A172 (cell line): ENCODE measurements at places on chromosomes 6 and 20.

DNA sequence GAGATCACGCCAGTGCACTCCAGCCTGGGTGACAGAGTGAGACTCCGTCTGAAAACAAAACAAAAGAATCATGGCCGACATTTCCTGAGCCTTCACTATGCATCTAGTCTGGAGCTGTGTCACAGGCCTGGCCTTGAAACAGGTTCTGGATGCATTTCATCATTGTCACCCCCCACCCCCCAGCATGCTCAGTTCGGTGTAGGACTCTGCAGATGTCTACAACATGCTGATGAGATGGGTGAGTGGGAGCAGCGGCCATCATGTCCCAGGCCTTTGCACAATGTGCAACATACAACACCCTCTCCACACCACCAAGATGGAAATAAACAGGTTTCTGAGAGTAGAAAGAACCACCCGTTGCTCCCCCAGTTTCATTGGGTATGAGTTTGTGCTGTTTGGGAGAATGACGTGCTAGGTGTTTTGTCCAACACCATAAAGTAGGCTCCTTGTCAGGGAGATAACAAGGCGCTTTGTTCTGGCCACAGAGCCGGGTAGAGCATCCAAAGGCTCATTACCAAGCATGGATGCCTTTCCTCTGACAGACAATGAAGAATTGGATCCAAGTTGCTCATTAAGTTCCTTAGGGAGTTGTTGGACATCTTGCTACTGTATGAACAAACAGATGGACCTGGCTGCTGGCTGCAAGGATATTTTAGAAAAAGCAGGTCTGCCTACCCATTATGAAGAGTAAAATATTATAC is 22.1 kb downstream of the SNHG17 start:
- no peak for DNase-seq

DNA sequence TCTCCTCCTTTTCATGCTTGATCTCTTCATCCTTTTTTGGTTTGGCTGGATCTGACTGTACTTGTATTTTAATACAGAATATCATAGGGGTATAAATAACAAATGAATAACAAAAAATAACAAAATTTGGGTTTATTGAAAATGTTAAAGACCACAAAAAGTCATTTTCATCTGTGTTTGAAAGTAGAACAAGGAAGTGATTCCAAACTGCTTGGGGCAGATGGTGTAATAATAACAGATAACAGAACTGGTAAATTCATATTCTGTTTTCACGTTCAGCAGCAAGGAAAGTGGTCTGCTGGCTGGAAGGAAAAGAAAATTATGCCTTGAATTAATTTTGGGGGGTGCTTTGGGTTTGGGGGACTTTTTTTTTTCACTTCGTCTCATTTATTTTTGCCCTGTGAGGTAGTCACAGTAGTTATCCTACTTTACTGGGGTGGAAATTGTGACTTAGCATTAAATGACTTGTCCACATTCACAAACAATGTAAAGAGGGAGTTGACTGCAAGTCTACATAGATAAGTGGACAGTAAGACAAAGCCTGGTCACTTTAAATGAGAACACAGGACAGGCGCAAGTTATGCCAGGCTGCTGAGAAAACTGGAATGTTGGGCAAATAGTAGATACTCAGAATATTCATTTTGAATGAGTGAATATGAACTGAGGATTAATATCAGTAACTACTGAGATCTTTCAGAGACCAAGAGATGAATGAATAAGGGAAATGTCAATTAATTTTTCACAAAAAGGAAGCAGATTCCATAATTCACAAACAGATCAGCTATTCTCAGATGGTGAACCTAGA is 193.9 kb upstream of the CITED2 start:
- no peak for DNase-seq

DNA sequence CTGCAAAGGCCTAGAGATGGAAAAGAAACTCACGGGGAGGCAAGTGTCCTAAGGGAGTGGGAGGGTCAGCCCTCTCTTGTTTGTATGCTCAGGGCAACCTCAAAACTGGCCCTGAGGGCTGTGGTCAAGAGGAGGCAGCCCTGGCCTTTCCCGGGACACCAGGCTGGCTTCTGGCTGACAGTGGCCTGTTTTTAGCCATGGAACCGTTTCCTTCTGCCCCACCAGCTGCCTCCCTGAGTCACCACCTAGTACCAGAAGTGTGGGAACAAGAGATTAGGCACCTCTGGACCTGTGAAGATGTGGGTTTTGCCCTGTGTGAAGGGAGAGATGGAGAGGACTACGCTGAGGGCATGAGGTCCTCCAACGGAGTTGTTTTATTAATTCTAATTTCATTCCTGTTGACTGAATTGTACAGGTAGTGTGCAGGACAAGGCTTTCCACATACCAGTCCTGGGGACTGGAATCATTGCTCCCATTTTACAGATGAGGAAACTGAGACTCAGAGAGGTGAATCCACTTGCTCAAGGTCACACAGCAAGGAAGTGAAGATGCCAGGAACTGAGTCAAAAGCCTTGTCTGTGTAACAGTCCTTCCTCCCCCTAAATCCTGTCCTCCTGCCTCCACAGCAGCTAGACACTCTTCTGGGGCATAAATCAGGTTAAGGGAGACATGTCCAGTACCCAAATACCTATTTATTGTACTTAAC is 5.5 kb downstream of the FOXS1 start:
- no peak for DNase-seq

GRCh38 chr6:168968228-168968627 is 285.4 kb downstream of the THBS2 start:
- DNase-seq, result peak; percentile 39

DNA sequence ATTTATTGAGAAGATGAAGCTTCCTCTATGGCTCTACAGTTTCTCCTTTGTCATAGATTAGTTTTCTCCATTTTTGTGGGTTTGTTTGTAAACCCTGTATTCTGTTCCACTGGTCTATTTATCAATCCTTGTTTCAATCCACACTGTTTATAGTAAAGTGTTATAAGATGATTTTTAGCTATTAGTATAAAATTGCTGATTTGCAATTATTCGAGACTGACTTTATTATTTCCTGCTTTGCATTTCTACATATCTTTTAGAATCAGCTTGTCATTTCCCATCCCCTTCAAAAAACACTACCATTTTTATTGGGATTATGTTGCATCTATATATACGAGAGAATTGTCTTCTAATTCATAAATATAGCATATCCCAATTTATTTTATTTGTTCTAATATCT is 325.9 kb upstream of the EPHA7 start:
- no peak for DNase-seq

GRCh38 chr20:57451795-57452661 is 60.8 kb downstream of the RBM38 start:
- DNase-seq, result no peak

DNA sequence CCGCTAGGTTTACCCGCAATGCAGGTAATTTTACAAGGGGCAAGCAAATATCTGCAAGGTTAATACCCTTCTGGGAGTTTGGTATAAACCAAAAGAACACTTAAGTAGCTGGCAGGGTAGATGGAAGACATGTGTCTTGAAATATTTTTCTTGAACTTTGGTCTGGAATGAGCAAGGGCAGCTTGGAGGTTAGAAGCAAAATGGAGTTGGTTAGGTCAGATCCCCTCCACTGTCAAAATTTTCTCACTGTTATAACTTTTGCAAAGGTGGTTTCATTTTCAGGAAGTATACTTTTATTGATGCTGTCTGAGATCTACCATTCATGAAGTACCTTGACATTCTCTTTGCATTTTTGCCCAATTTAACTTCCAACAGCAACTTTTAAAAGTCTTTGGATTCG is 13.3 kb upstream of the KIAA1586 start:
- DNase-seq, result no peak

DNA sequence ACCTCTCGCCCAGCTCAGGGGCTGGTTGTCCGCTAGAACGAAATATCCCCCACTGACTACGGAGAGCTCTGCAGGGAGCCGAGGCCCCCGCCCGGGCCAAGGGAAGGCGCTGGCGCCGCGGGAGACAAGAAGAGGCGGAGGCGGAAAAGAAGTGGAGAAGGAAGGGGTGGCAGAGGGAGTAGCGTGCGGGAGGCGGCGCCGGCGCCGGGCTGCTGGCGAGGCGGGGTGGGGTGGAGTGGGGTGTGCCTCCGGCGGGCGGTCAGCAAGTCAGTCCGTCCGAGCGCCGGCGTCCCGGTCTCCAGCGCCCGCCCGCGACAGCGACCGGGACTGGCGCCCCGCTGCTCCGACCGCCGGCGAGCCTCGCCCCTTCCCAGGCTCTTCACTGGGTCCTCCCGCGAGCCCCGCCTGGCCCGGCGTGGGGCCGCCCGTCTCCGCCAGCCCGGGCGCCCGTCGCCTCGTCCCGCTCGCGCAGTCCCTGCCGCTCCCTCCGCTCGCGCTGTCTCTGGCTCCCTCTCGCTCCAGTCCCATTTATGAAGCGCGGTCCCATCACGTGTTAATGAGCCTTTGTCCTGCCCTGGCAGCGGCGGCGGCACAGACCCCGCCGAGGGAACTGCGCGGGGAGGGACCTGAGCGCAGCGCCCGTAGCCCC is at the start of gene CNR1:
TSS of gene CNR1 (minus strand) at position 504 of the 649 bp plus-strand sequence. CDS start 21,073 bp downstream, outside the sequence.
- no peak for DNase-seq

DNA sequence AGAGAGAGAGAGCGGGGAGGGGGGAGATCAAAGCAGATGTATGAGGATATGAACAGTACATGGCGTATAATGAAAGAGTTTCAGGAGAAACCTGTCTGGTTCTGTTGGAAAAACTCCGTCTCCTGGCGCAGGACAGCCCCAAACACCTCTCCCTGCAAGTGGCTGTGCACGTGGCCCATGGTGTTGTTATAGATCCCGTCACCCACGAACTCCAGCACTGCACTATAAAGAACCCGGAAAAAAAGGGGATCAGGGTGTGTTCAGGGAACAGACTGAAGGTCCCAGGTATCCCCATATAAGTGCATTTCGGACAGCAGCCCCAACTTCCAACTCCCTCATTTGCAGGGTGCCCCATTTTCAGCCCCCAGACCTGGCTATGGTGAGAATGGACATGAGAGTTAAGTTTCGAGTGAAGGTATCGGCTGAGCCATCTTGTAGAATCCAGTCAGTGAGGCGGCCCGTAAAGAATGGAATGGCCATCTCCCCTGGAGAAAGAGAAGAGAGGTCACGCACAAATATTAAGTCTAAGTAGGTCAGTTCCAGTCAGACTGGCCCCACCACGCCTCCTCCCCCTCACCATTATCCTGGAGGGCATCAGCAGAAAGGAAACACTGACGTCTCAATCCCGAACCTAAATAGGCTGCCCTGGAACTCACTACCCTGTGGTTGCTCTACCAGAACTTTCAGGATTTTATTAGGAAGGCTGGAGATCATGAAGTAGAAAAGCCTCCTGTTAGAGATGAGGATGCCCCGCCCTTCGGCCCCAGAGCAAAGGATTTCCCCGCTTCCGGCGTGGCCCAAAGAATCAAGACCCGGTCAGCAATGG is 1.3 kb downstream of the TAP1 start:
- peak; percentile 21 for DNase-seq

DNA sequence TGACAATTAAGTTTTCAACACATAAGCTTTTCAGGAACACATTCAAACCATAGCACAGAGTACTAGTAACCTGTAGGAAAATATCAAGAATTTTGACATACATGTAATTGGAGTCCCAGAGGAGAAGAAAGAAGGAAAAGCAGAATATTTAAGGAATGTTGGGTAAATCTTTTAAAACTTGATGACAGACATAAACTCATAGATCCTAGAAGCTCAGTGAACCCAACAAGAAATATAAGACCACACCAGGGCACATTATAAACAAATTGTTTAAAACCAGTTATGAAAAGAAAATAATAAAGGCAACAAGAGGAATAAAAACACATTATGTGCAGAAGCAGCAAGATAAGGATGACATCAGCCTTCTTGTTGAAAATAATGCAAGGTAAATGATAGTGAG is 151.5 kb upstream of the ATXN1 start:
- DNase-seq, result no peak

DNA sequence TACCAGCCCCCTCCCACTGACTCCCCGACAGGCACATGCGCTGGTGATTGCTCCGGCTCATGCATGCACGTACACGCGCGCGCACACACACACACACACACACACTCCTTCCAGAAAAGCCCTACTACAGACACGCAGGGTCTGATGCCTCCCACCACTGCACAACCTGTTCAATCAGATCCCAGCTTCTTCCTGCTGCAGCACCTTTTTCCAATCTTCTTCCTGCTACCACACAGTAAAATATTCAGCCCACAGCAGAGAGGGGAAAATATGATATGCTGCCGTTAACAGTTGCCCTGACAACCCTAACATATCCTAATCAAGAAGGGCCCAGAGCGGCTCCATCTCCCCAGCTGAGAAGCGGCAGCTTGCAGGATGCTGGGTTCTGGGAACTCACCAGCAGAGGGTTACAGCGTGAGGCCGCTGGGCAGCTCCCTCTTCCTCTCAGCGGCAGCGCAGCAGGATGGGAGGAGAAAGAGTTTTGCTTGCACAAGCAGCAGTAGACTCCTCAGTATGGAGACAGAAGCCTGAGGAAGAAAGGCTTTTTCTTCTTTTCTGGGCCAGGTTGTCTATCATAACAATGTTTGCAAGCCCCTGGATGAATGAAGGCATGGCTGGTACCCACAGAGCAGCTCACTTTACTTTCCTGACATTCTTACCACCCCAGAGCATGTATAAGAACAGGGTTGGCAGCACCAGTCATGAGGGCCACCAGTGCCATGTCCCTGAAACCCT is 23.9 kb downstream of the MAP7 start:
- DNase-seq, result no peak

DNA sequence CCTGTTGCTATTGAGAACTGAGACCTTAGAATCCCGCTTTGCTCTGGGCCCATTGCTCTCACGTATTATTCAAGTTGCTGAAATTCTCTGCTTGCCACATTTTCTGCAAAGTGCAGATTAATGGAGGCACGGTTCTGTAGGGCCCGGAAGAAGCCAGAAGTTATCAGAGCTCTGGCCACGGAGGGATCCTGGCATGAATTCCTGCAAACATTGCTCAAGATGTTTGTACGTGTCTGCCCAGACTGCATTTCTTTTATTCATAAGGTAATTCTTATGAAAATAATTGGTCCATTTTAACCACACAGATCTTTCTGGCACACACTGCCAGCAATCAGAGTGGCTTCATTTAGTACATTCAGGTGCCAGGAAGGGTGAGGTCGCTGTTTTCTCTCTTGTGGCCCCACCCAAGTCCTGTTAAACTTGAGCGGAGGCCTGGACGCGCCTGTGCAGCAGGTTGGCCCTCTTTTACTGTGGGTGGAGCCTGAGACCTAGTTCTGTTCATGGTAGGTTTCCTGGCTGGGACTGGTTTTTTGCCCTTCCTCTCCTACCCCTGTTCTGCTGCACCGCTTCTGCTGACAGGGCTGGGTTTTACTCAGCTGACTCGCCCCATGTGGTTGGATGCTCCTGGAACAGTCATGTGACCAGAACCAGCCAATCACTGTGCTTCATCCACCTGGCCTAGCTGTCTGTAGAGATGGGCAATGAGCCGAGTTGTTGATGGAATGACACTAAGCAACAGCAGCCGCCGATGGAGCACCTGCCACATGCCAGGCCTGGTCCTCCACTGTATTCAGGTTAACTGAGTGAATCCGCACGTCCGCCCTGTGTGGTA is 230.2 kb downstream of the CDH4 start:
- no peak for DNase-seq

DNA sequence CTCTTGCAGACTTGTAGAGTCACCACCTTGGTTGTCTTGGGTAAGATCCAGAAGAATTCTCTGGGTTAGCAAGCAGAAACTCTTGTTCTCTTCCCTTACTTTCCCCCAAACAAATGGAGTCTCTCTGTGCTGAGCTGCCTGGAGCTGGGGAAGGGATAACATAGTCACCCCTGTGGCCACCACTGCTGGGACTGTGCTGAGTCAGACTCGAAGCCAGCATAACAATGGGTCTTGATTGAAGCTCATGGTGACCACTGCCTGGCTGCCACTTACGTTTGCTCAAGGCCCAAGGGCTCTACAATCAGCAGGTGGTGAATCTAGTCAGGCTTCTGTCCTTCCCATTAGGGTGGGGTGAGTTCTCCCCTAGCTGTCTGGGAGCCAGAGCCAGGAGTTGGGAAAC is 15.4 kb upstream of the ERVFRD-1 start:
- DNase-seq, result peak; percentile 15
